ENCODE measurements at places on chromosomes 5 and 9.

DNA sequence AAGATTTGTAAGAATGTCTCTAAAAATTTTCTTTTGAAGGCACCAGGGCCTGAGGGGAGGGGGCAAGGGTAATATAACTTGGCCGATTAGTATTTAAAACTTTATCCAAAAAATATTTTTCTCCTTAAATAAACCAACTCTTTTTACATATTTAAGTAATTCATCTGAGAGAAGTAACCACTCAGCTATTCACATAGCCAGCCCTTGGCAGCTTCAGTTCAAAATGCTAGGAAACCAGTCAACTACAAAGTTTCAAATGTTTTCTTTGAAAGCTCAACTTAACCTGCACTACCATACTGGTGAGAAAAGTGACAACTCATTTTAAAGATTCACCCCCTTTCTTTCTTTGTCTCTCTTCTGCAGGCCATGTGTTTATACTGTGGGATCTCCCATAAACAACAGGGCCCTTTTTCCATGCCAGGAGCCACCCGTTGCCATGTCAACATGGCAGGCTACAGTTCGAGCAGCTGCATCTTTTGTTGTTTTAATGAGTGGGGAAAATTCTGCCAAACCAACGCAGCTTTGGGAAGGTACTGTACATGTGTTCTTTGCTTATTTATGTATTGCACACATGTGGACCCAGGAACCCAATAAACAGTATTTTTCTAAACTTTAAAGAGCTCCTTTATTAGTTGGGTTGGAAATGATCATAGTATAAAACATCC is 46.3 kb downstream of the AOPEP start:
- no peak for DNase-seq

DNA sequence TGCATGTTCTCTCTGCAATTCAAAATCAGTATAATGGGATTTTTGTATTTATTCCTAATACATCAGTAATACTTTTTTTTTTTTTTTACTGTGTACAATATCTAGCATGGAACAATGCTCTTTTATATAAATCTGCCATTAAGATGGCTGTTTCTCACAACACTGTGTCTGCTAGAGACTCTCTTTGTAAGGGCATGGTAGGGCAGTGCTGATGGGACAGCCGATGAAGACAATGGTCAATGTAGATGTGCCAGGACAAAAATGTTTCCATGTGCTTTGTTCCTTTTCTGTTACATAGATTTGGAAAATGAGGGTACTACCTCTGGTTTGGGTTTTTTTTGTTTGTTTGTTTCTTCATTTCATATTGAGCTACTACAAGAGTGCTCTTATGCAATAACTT is 95.3 kb upstream of the ITGA2 start:
- no peak for DNase-seq

DNA sequence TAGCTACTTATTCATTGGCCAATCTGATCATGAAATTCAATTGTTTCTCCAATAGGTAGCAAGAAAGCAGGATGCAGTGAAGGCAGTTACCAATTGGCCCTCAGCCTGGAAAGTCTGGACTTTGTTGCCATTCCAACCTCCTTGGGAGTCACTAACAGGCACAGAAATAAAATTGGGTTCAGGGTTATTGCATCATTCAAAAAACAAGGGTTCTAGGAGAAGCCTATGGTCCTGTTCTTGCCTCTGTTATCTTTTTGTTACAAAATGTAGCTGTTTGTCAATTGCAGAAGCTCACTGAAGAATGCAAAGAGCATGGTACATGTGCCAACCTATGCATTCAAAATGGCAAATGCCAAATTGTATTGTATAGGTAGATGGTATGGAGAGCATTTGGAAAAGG is 51.0 kb upstream of the CCNG1 start:
- DNase-seq: no peak

DNA sequence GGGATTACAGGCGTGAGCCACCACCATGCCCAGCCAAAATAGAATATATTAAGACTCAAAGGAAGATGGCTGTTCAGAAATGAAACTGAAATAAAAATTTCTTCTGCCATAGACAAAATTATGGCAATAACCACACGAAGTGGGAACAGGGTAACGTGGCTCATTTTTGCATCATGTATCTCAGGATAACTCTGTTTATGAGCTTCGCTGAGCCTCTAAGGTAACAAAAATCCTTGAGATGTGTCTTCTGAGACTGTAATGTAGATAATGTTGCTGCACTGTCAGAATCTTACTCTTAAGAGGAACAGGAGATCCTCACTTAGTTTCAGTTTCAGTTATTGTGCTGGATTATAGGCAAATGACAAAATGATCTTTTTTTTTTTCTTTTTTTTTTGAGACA is 153.8 kb downstream of the GOLPH3 start:
- DNase-seq: no peak

DNA sequence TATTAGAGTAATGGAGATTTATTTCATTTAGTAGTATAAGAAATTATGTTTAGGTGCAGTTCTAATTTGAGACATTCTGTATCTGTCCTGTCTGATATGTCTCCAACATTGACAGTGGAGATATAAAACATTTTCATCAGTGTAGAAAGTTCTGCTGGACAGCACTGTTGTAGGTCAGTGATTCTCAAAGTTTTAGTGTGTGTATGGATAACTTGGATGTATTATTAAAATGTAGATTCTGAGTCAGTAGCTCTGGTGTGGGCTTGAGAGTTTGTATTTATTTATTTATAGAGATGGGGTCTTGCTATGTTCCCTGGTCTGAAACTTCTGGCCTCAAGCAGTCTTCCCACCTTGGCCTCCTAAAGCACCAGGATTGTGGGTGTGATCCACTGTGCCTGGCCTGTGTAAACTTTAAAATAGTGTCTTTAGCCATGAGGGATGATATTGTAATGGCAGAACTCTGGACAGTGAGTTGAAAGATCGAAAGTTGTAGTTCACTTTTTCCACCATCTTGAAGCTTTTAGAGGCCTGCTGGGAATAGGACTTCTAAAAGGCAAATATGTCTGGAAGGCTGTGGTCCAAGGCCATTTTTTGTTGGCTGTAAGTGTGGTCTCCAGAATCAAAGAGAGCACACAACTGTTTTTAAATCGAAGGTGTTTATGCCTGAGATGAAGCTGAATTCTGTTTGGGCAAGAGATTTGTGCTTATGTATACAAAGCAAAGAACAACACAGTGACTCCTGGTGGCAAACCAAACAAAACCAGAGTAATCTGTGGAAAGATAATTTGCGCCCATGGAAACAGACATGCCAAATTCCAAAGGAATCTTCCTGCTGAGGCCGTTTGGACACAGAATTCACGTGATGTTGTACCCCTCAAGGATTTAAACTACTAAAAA is 12.4 kb downstream of the UBAP1 start:
- DNase-seq: no peak
